Cortex of kidney (tissue), 1 donor: ENCODE measurements at places on chromosomes 5 and 9.

GRCh38 chr9:91426123-91426745 lies 2.6 kb upstream of the NFIL3 start:
- DNase-seq = no peak

GRCh38 chr5:171629221-171629620 lies 156.4 kb upstream of the SMIM23 start:
- no peak for DNase-seq

- no peak for DNase-seq
Observed at GRCh38 chr9:82606071-82606470, 456.9 kb downstream of the RASEF start.

DNA sequence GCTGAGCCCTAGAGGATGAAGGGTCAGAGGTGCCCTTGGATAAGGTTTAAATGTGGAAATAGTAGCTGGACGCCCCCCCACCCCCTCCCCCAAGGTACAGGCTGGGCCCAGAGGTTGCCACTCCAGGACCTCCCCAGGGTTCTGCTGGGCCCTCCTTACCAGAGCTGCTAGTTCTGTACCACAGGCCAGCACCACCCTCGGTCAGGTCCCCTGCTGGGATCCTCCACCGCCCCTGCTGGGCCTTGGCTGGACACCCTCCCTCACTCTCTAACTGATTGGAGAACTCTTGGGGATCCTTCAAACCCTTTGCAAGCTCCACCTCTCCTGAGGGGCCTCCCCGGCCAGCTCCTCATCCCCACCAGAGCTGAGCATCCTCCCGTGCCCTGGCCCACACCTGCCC lies 34.9 kb downstream of the PTGES start:
- no peak for DNase-seq
